ENCODE measurements at places on chromosomes 2 and 18. TPM values are rescaled to one million over a fixed set of nuclear protein-coding genes. Genes with fewer than 3 reads are reported as not detected.

VAMP8 gene
- total RNA-seq, result 90.9 TPM

AQP12A gene
- not detected for total RNA-seq

BOLL gene
- total RNA-seq, result not detected

ACMSD gene
- total RNA-seq, result not detected

ARHGAP28 gene
- total RNA-seq, result not detected

EFHD1 gene
- 0.31 TPM for total RNA-seq
